Uterus (tissue), 4 donors: ENCODE measurements at places on chromosomes 1 and 21. TPM values are rescaled to one million over a fixed set of nuclear protein-coding genes. Genes with fewer than 3 reads are reported as not detected.

- DNase-seq = no peak
Measured at GRCh38 chr1:31745946-31746670, 18.0 kb downstream of the ADGRB2 start.

DNA sequence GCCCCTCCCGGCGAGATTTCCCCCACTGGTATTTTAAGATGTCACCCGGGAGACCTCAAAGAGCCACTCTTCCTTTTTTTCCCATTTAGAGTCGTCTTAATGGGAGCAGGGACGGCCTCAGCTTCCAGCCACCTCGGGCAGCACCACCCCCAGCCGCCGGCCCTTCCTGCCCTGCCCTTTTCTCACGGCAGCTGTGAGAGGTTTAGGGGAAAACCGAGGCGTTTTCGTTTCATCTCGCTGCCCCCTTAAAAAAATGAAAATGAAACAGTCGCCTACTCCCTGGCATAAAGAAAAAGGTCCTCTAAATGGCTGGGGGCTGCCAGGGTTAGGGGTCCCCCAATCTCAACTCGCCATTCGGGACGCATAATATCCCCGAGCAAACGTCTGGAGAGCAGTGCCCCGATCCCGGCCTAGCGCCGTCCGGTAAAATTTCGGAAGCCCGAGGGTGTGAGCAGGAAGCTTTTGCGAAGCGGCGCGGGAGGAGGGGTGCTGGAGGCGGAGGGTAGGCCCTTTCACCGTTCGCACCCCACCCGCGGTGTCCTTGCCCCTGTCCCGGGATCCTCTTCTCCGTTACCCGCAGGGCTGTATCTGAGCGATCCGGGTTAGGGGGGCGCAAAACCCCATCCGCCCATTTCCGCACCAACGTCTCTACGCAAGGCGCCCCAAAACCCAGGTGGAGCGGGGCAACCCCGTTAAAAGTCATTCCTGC is 1.2 kb downstream of the RUNX3 start:
- DNase-seq = no peak

- DNase-seq = no peak
Measured at GRCh38 chr1:219875860-219876259, 52.5 kb downstream of the SLC30A10 start.

GRCh38 chr1:169853341-169853740 is 40.4 kb downstream of the SCYL3 start:
- DNase-seq = no peak

GRCh38 chr1:188240772-188241406 is 1412.1 kb downstream of the PLA2G4A start:
- no peak for DNase-seq

GRCh38 chr1:178506177-178506576 is 6.7 kb upstream of the TEX35 start:
- DNase-seq = no peak

DNA sequence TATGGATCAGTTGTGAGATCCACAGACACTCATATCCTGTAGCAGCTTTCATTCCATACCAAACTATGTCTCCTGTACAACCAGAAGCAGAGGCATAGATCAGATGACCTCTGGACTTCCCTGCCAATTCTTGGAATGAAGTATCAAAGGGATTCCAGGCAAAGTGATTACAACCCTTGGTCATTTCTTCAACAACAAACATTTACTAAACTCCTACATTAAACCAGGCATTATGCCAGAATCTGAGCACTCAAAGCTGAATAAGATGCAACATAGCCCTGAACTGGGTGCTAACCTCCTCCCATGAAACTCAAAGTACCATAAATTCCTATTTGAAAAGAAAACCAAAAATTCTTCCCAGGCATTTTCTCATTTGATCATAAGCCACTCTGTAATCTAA is 121.2 kb upstream of the SGIP1 start:
- no peak for DNase-seq

DNA sequence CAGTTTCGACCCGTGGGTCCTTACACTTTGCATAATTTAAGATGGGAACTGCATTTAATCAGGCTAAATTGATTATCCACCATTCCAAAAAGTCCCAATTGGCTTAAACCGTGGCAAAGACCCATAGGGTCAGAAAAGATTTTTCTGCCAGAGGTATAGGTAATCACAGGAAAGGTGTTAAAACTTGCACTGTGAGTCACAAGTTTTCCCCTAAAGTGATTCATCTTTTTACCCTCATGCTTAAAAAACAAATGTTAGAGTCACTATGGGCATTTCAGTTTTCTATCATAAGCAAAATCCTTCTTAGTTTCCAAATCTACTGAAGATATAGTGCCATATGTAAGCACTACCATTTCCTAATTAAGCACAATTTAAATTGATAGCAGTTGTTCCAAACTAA is 1079.8 kb downstream of the ADGRL2 start:
- DNase-seq = no peak

- DNase-seq = no peak
Measured at GRCh38 chr1:66152034-66152433, 359.3 kb downstream of the PDE4B start.

DNA sequence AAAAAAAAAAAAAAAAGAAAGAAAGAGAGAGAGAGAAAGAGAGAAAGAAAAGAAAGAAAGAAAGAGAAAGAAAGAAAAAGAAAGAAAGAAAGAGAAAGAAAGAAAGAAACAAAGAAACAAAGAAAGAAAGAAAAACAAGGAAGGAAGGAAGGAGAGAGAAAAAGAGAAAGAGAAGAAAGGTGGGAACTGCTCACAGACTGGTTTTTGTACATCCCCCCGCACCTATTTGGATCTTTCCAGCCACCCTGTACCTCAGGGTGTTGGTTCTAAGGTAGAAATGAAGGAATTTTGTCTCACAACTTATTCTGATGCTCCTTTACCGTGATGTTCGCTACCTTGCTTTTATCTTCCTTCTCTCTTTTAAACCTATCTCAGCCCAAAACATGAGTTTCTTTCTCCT is 43.3 kb upstream of the RGS18 start:
- DNase-seq = no peak

- DNase-seq = peak; percentile 59
Measured at GRCh38 chr1:209884665-209885117, 53.3 kb upstream of the SYT14 start.

DNA sequence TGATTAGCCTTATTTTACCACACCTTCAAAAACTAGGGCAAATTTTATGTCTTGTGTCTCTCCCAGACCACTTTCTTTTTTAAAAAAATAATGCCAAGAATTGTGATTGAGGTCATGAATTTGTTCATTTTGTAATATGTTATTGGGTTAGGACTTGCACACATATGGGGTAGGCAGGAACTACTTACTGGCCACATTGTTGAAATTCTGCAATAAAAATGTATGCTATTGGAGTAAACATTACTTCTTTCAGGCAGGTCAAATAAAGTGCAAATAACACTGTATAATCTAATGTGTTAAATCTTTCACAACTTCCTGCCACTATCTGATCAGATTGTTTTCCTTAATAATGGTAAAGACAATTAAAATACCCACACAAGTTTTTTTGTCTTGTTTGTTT is 166.6 kb upstream of the COL11A1 start:
- DNase-seq = no peak

DNA sequence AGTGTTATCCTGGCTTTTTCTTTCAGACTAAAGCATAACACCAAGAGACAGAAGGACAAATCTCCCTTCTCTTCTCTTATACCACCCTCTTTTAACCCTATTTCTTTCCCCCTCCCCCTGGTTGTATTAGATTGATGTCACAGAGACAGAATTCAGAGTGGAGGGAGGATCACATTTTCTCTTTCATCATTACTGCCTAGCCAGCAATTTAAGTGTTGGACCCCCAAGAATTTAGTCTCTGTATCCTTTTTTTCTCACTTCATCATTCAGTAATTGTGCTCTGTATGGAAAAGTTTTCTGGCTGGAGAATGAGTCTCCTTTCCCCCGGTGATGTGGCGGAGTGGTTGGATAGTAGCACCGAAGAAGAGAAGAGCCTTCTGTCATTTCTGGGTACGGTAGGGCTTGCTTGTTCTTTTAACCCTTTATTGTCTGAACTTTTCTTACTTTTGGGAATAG is 124.8 kb downstream of the CLEC20A start:
- DNase-seq = no peak

DNA sequence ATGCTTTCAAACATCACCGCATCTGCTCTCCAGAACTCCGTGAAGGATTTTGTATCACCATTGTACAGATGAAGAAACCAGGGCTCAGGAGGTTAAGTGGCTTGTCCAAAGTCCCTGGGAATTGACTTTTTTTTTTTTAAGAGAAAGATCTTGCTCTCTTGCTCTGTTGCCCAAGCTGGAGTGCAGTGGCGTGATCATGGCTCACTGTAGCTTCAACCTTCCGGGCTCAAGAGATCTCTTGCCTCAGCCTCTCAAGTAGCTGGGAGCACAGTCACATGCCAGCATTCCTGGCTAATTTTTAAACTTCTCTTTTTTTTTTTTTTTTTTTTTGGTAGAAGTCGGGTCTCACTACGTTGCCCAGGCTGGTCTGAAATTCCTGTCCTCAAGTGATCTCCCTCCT is 6.9 kb upstream of the TAS1R2 start:
- DNase-seq = no peak

GRCh38 chr1:78080767-78081166 is 35.0 kb downstream of the GIPC2 start:
- no peak for DNase-seq

DNA sequence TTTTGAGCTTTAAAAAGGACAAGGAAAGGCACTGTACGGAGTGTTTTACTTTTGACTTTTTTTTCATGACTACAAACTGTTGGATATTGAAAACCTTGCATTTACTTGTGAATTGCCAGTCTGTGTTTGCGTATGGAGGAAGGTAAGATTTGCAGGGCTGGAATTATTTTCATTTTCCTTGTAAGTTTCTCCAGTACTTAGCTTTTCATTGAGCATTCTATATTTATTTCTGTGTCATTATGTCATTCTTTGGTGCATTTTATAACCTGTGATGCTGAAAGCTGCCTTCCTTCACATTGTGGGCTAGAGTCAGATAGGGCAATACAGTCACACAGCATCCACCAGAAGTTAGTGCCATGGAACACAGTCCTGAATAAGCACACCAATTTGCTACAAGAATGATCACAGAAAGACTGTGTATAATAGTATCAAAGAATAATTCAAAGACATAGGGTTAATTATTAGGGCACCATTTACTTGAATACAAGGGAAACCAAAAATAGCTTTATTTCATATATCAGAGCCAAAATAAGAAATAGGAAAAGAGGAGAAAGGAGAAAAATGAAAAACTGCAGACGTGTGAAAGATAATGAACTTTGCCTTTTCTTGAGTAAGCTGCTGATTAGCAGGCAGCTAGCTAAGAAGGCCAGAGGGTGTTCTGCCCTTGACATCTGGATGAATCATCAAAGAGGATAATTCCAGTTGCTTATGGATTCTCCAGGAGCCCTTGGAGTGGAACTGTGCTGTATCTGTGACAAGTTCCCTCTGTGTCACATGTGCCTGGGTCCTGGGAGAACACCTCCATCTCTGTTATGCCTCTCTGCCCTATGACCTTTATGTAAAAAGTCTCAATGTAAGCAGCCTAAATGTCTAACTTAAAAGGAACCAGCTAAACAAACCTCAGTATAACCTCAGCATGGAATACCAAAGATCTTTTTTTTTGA is 8.0 kb upstream of the FAM20B start:
- DNase-seq = no peak

DNA sequence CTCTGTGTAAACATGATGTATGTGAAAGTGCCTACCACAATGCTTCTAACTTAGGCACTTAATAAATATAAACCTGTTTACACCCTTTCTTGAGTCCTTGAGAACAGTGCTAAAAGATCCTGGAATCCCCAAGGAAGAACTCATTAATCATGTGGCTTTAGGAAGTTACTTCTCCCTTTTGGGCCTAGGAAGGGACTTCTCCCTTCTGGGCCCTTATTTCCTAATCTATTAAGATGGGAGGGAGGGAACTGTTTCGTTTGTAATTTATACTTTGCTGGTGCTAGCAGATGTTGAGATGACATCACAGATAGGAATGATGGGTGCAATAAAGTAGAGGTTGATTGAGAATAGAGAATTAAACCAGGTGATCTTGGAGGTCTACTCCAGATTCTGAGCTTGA is 1.2 kb downstream of the BTF3L4 start:
- DNase-seq = no peak

DNA sequence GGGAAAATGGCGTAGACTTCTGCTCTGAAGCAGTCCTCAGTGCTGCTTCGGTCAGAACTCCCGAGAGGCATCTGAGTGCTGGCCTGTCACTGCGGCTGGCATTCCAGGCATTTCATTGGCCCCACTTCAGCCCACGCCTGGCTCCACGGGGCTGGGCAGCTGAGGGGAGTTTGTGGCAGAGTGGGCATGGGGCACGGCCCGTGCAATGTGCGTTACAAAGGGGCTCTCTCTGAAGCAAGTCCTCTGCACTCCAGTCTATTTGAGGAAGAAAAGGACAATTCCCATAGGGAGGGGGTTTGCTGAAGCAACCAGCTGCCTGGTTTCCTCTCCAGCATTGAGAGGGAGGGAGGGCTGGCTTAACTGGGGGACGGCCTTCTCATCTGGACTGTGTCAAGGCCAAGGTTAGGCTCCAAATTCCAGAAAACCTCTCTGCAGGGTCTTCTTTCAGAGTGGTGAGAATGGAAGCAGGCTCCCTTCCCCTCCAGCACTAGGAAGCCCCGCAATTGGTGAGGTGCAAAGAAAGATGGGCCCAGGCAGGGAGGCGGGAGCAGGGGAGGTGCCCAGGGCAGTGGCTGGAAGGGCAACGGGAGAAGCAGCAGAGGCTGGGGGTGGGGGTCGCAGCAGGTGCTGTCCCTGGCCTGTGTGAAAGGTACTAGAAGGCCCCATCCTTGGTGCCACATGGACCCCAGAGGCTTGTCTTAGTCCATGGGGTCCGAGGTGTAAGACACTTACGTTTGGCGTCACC is 21.1 kb upstream of the GPR157 start:
- no peak for DNase-seq

DNA sequence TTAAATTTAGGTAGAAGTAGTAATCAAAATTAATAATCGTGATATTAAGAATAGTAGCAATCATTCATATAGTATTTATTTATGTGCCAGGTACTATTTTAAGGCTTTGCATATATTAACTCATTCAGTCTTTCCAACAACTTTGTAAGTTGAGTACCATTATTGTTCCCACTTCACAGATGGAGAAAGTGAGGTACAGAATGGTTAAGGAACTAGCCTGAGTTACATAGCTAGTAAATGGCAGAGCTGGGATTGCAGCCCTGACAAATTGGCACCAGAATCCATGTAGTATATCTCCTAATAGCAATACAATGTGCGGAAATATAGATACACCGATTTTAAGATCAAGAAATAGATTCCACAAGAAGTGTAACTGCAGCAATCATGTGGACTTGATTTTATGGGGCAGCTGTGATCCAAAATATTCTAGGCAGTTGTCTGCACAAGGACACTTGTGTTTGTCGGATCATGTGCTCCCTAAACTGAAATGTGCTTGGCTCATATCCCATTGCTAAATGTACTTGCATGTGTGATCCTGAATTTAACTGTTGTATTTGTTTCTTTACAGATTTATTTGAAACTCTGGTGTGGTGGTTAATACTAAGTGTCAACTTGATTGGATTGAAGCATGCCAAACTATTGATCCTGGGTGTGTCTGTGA is 5.8 kb upstream of the GTF2B start:
- DNase-seq = no peak

- peak; percentile 64 for DNase-seq
Measured at GRCh38 chr1:208179263-208179816, 64.8 kb downstream of the PLXNA2 start.

- DNase-seq = no peak
Measured at GRCh38 chr1:23135268-23135667, 33.4 kb downstream of the LUZP1 start.

- DNase-seq = peak; percentile 40
Measured at GRCh38 chr1:205680073-205680851, at the start of gene SLC45A3. Gene SLC45A3, minus strand, starts transcription at chr1:205680509. Its CDS starts 15,853 bp downstream, at chr1:205664656.

LHX4 gene
- not detected for total RNA-seq

STPG1 gene
- 4.7 TPM for total RNA-seq

KRTAP19-3 gene
- not detected for total RNA-seq

LCE1A gene
- total RNA-seq = not detected

PLEKHN1 gene
- not detected for total RNA-seq

PLCH2 gene
- not detected for total RNA-seq

ELAVL4 gene
- total RNA-seq = not detected
